ENCODE measurements at places on chromosomes 12 and 14.

DNA sequence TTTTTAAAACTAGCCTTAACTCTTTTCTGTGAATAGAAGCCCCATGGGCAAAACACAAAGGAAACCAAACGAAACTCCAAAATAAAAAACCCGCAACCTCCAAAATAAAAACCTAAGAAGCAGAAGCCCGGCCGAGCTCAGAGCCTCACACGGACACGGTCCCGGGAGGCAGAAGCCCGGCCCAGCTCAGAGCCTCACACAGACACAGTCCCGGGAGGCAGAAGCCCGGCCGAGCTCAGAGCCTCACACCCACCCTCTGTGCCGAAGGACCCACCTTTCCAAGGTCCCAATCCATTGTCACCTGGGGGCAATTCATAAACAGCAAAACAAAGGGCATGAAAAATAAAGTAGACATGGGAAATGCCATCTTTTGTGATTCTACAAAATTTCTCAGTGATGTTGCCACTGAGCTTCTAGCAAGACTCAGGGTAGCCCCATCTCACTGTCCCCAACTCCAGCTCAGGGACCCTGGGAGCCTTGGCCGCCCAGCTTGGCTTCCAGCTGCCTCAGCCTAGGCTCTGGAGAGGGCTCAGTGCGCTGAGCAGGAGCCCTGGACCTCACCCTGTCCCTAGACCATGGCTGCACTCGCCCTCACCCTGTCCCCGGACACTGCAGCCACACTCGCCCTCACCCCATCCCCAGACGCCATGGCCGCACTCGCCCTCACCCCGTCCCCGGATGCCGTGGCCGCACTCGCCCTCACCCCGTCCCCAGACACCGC, 82.2 kb downstream of the GALNT9 start:
- DNase-seq = no peak

DNA sequence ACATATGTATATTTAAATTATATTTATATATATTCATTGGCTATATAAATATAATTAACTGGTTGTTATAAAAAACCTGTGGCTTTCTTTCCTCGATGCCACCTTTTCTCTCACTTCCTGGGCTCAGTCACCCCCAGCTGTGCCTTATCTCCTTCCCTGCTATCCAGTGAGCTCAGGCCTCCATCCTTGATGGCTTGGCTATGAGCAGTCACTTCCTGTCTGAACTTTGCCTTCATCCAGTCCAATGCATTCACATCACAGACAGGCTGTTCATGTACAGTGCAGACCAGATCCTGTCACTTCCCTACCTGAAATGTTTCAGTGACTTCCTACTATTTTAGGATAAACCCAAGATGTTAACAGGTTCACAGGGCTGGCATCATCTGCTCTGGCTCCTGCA, 115.3 kb upstream of the PRB2 start:
- no peak for DNase-seq

DNA sequence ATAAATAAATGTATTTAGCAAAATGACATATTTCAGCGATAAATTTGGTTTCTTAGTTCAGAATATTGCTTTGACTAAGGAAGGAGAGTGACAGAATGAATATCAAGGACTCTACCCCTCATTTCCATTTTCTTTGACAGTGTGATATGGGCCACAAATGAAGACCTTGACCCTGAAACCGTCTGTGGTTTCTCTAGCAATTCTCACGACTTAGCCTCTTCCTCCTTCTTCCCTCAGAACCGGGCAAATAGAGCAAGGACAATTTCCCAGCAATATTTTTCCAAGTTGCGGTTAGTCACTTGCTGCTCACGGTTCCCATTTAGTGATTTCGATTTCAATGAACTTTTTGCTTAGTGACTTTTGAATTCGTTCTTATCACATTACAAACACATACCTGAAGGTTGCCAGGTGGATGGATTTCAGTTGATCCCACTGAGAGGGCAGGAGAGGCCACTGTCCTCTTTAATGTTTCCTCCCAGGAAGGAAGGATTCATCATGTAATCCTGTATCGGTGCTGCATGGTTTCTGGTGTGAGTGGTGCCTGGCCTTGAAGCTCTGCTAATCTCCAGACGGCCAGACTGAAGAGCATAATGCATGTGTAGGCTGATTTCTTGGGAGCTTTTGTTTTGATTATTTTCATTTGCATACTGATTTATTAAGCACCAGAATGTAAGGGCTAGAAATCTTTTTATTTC, 77.6 kb downstream of the CHST11 start:
- DNase-seq = no peak

DNA sequence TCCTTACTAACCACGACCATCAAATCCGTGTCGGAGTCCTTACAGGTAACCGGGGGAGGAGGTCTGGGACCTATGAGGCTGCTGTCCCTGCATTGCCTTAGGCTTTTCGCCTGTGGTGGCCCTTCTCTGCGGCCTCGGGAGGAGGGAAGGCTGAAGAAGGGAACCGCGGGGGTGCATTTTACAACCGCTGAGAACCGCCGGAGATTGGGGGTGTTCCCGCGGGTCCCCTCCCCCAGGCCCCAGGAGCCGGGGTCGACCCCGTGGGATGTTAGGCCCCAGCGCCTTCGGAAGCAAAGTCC, 549 bp downstream of the GPHN start:
- no peak for DNase-seq

DNA sequence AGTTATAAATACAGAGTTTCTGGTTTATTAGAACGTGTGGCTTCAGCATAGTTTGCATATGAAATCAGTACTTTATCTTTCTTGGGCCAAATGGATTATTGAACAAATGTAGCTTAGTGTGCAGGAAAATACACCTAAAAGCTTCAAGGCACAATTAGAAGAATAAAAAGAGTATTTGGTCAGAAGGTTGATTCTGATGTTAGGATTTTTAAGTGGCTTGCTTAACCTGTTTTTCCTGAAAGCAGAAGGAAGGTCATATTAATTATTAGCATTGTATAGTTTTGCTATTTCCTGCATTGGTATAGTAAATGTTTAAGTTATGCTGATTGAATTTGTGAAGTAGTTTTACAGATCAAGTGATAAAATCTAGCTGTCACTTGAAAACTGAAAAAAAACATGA, 31.0 kb upstream of the GNS start:
- DNase-seq = no peak

DNA sequence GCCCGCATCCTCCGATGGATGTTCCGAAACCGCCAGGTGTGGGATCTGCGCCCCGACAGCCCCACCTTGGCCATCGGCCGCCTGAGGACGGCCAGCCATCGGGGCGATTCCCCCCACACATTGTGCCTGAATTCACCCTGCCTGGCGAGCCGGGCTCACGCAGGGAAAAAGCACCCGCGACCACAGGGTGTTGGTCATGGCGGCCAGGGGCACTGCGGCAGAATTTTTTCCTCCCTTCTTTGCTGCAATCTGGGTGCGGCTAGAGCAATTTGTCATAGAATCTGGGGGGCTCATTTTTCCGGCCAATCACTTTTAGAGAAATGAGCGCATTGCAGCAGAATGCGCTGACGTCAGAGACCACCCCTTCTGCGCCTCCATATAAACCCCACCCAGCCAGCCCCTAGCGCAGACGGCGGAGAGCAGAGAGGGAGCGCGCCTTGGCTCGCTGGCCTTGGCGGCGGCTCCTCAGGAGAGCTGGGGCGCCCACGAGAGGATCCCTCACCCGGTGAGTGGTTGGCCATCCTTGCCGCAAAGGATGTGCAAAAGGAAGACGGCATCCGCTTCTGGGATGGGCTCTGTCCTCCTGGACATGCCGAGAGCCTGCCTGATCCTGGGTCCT, at the start of gene MEG3:
MEG3 (plus strand) TSS at position 406 of the 619 bp plus-strand sequence.
- DNase-seq = no peak

DNA sequence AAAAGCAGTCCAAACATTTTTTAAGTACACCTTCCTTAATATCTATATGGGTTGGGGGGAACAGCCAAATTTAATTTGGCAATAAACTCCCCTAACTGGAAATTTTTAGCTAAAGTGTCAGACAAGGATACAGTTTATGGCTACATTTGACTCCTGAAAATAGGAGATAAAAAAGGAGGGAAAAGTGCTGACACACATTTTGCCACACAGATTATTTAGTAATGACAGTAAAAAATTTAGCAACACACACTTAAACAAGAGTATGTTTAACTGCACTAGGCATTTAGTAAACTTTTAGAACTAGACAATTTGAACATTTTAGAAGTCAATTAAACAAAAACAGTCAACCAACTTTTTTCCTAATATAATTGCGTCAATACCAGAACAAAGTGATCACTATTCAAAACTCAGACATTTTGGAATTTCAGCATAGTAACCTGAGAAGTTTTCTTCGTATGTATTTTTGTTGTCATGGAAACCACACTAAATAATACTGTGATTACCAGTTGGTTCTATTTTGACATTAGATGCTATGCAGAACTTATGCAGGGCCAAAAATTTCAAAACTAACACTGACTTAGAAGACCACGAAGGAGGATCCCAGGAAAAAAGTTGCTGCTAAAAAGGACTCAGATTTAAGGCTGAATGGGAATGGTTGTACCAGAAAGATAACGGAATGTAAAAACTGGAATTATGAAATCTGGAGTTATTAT, 13.4 kb downstream of the GMFB start:
- no peak for DNase-seq

DNA sequence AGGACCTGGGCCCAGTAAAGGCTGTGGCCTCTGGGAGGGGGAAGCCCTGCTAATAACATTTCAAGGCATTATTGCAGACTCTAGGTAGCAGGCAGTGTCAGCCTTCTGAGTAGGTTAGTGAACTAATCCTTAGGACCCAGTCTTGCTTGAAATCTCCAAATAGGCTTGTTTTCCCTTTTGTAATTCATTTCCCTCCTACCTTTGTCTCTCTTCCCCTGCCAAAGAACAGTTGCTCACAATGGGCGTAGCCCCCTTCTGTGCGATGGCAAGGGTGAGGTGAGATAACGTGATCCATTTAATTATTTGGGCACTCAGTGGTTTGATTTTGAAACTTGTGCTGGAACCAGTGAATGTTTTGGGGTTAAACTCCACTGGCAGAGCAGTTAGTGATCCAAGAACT, 10.9 kb downstream of the PELI2 start:
- DNase-seq = no peak

GRCh38 chr14:55864890-55865655, 253.1 kb upstream of the PELI2 start:
- no peak for DNase-seq

DNA sequence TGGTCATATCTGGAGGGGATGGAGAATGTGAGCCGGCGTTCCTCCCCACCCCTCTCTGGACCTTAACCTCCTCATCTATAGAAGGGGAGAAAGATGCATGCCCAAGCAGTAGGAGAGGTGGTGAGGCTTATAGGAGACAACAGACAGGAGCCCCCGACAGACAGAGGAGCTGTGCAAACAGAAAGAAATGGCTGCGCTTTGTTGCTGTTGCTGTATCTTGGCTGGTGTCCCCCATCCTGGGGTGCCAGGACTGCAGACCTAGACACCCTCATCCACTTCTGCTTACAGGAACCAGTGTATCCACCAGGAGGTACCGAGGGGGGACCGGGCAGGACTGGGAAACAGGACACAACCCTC, 397 bp downstream of the SERPINA1 start:
- no peak for DNase-seq

DNA sequence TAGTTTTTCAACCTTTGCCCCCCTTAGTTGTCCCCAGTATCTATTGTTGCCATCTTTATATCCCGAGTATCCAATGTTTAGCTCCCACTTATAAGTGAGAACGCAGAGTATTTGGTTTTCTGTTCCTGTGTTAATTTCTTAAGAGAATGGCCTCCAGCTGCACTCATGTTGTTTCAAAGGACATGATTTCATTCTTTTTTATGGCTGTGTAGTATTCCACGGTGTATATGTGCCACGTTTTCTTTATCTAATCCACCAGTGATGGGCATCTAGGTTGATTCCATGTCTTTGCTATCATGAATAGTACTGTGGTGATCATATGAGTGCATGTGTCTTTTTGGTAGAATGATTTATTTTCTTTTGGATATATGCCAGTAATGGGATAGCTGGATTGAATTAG, 72.0 kb downstream of the GCH1 start:
- no peak for DNase-seq

GRCh38 chr12:114949058-114949820, 265.3 kb upstream of the TBX3 start:
- DNase-seq = no peak

DNA sequence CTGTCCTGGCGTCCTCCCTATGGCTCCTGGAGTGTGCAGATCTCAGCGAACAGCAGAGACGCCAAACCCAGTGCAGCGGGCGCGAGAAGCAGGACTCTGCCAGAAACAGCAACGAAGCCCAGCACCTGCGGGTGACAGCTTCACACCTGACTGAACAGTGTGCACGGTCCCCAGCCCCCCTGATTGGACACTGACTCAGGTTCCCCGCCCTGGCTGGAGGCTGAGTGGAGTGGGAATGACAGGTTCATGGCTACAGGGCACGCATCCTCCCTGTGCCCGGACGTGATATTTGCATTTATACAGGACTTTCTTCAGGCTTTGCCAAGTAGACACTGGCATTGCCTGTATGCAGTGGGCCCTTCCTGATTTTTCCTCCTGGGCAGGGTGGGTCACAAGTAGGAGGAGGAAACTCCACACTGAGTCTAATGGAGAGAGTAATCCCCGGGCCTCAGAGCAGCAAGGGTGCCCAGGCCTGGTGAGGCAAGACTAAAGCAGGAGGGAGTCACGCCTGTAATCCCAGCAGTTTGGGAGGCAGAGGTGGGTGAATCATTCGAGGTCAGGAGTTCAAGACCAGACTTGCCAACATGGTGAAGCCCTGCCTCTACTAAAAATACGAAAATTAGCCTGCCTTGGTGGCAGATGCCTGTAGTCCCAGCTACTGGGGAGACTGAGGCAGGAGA, 71.6 kb downstream of the ASCL4 start:
- peak; percentile 3 for DNase-seq

- DNase-seq = no peak
Observed at GRCh38 chr12:129083121-129083840, 230.0 kb downstream of the GLT1D1 start.

GRCh38 chr12:55074806-55075205, 51.4 kb upstream of the OR9K2 start:
- no peak for DNase-seq

- no peak for DNase-seq
Observed at GRCh38 chr12:106248312-106248845, 559 bp upstream of the CKAP4 start.

DNA sequence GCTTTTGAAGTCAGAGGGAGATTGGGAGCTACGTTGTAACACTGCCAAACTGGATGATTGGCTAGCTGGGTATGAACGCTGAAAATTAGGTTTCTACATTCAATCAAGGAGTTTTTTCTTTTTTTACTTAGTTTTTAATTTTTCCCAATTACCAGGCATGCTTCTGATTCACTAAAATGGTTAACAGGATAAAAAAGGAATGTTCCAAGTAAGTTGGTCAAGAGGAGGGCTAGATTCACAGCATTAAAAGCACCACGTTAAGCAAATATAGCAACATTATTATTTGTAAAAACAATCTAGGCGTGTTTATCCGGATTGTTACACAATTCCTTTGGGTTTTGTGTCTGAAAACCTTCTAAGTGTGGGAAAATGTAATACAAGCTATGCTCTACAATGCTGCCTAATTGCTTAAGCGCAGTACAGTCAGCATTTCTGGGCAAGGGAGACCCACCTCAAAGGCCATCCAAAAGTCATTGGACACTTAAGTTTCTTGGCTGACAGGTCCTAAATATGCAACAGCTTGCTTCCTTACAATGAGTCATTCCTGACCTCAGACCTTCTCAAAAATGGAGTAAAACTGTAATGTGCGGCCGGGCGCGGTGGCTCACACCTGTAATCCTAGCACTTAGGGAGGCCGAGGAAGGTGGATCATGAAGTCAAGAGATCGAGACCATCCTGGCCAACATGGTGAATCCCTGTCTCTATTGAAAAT, 1.2 kb downstream of the RPLP0 start:
- no peak for DNase-seq
